ENCODE measurements at places on chromosomes 7 and 10.

DNA sequence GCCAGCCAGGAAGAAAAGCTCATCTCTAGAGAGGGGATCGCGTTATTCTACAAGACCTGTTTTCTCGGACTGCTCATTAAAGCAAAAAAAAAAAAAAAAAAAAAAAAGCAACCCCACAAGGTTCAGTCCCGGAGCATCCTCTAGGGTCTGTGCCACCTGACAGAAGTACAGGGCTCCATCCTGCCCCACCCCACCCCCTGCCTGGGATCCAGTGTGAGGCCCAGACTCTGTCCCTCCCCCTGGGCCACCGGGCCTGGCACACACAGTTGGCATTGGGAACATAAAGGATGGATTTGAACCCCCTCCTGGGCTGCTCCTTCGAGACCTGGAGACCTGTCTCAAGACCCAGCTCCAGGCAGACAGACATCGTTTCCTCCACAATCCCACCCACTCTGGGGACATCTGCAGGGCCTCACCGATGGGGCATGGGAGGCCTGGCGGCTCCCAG is 688 bp downstream of the ORAI2 start:
- no peak for DNase-seq

DNA sequence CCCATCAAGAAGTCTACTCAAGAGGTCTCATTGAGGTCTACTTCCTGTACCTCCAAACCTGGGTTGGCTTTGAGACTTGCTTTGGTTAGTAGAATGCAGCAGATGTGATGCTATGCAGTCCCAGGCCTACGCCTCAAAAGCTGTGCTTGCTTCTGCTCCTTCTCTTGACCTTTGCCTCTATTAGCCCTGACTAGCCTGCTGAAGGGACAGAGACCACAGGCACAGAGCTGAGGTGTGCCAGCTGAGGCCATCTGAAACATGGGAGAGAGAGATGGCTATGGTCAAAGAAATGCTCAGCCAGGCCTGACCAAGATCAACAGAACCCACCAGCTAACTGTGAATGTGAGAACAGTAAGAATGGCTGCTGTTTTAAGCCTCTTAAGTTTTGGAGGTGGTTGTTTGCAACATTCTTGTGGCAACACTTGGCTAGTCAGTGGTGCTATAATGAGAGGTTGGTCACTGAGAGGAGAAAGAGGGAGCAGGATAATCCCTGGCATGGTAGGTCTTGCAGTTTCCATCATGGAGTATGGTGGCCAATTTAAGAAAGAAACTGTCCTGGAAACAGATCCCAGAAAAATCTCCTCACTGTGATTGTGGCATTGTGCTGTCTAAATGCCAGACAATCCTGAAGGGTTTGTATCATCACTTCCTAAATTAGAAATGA is 176.1 kb upstream of the PHYHIPL start:
- no peak for DNase-seq

DNA sequence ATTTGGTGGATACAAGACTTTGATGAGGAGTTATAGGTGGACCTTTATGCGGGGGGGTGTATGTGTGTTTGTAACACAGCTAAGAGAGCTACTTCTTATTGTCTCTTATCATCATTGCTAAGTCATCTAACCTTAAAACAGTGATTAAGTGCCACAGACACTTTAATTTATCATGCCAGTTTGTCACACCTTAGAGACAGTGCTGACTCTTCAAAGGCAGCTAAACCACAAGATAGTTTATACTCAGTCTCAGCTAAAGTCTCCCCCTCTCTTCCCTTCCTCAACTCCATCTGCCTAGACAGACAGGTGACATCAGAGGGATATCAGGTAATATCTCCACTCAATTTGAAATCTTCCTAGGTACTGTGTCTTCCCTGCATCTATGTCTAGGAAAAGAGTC is 42.2 kb downstream of the MYPN start:
- DNase-seq = no peak

DNA sequence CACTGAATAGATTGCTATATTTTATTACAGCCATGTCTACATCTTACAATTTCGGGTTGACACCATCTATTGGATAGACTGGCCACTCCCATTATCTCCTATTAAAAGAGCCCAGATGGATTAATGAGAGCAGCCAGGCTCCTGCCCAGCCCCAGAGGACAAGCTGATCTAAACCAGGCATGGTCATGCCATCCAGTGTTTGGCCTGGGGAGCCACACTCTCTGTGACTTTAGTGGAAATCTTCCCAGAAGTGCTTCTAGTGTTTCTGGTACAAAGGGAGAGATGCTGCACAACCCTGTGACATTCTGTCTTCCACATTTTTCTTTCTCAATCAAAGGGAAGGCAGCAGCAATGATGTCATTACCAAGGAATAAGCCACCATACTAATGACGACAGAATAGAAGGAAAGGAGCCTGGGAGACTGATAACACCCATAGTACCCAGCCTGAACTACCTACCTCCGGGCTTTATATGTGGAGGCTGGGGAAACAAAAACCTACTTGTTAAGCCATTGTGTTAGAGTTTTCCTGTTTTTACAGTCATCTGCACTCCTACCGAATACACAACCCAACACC is 5.0 kb downstream of the NEBL start:
- no peak for DNase-seq

GRCh38 chr10:33215154-33215553 is 119.3 kb downstream of the NRP1 start:
- DNase-seq = no peak

- DNase-seq = no peak
These were observed 270.7 kb downstream of the SEMA3D start for GRCh38 chr7:84916161-84916560.

- DNase-seq = no peak
These were observed 16.1 kb downstream of the SNX10 start for GRCh38 chr7:26307791-26308190.

GRCh38 chr10:31578181-31578852 is 259.3 kb downstream of the ZEB1 start:
- no peak for DNase-seq

GRCh38 chr10:119803264-119803663 is 69.4 kb downstream of the MCMBP start:
- DNase-seq = no peak

DNA sequence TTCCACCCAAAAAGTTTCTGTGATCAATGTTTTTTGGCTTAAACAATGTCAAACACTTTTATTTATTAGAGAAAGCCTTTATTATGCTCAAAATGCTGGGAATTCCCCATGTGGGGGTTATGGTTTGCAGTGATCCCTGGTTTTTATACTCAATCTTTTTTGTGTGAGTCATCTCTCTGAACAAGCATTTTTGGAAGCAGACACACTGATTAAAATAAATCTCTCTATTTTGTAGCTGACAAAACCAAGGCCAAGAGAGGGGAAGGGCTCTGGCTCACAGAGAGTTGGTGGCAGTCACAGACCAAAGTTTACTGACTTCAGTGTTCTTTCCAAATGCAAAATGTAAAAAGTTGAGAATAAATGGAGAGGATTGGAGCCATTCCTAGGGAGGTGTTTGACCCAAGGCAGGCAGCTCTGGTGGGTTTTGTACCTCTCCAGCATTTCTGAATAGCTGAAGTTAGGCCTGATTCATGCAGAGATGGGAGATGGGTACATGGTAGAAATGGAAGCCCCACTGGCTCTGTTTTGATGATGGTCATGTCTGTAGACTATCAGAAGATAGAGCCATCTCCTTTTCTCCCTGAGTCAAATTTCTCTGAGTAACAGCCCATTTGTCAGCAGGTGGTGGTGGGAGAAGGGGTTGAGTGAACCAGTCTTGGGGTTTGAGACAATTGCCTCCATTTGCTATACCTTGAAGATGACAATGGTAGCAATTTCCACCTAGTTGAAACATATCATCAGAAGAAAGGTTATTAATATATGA is 45.4 kb upstream of the NAMPT start:
- DNase-seq = no peak

DNA sequence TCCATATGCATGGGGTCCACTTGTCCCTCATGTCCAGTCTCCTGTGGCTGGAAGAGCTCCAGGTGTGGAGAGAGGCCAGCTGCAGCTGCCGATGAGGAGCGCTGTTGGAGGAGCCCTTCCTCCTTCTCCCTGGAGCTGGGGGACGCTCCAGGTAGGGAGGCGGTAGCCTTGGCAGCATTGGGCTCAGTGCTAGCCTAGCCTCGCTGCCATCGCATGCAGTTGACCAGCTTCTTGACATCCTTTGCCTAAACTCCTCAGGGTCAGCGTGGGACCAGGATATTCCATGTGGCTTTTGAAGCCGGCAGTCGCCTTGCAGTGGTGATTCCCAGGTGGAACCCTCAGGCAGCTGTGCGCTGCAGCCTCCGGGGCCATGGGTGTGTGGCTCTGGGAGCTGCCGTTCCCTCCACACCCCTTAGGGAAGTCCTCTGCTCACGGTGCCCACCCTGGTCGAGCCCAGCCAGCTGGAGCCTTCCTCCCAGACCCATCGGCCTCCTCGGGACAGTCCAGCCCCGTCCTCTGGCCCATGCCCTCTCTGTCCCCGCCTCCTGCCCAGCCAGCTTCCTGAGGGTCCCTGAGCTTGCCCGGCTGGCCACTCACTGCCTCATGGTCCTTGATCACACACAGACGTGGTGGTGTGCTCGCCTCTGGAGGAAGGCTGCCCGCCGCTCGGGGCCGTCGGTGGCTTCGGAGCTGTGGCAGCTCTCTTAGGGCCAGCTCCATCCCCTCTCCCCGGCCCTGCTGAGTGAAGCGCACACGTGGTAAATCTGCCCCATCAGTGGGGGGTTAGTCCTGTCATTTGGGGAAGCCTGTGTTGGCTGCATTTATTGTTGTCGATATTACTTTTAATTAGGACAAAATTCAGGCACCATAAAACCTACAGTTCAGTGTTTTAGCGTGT is 21.2 kb downstream of the INPP5A start:
- DNase-seq = no peak

All from stimulated activated CD4-positive, alpha-beta T cell treated with anti-CD3 and anti-CD28 coated beads, Interleukin-12 subunit alpha, Interleukin-12 subunit beta, amount 100 ng/mL, for 24 hours (primary cell).